ENCODE measurements at places on chromosomes 5 and 9.
A peak's percentile ranks its signal among the peaks of the same experiment; 100 is the strongest.

- DNase-seq = peak; percentile 68
These were observed 113.9 kb downstream of the DAB2IP start for GRCh38 chr9:121765021-121765950.

GRCh38 chr9:123952641-123953495 lies 22.9 kb upstream of the DENND1A start:
- no peak for DNase-seq

DNA sequence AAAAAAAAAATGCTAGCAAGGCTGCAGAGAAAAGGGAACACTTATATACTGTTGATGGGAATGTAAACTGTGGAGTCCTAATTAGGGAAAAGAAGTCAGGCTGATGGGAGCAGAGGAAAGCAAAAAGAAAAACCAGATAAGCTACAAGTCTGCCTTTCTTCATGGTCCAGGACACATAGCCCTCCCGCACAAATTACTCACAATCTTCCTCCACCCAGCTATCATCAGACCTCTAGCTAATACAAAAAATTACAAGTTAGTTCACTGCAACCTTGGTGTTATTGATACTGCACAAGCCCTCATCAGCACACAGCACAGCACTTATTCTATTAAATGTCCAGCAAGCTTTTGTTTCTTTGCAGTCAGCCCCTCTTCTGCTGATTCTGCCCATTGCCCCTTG lies 186.0 kb upstream of the ADRA1B start:
- no peak for DNase-seq

- no peak for DNase-seq
These were observed 7.8 kb downstream of the ALAD start for GRCh38 chr9:113393281-113393680.

DNA sequence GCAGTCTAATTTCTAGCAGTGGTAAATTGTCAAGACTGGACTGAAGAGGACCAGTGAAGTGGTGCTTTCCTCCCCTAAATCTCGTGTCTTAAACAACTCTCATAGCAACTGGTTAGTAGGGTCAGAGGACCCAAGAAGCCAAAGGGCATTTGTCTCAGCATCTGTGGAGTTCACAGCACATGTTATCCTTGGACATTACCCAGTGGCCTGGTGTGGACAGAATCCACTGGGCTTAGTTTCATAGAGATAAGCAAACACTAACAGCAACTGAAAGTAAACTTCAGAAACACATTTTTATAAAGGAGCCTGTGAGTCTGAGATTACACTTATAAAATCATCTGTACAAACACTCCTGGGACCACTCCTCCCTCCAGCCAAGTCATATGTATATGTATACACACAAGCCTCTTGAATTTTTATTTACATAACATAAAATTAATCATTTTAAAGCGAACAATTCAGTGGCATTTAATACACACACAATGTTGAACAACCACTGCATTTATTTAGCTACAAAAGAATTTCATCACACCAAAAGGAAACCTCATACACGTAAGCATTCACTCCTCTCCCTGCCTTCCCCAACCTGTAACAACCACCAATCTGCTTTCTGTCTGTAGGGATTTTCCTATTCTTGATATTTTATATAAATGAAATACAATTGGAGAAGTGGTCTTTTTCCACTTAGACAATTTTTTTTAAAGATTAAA lies 457.8 kb downstream of the RASEF start:
- DNase-seq = no peak

- no peak for DNase-seq
These were observed 25.9 kb upstream of the TESK1 start for GRCh38 chr9:35579130-35579529.

GRCh38 chr5:5536871-5537270 lies 114.4 kb downstream of the ICE1 start:
- no peak for DNase-seq

GRCh38 chr5:91301106-91301846 lies 81.8 kb downstream of the ARRDC3 start:
- DNase-seq = peak; percentile 75

- DNase-seq = no peak
These were observed 2.4 kb downstream of the RASEF start for GRCh38 chr9:83060556-83060955.

DNA sequence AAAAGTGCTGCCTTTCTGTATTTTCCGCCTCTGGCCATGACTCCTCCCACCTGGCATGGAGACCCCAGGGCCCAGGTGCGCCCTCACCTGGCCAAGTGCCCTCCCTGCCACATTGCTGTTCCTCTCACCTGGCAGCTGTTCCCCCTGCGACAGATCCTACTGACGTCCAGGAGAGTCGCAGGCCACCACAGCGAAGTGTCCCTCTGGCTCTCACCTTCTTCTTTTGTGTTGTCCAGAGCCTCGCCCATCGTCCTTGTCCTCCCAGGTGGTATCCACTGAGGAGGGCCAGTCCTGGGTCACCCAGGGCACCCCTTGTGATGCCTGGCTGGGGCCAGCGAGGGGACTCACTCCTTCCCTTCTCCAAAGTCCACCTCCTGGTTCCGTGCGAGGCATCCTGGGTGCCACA lies 2.6 kb downstream of the NKD2 start:
- DNase-seq = no peak

DNA sequence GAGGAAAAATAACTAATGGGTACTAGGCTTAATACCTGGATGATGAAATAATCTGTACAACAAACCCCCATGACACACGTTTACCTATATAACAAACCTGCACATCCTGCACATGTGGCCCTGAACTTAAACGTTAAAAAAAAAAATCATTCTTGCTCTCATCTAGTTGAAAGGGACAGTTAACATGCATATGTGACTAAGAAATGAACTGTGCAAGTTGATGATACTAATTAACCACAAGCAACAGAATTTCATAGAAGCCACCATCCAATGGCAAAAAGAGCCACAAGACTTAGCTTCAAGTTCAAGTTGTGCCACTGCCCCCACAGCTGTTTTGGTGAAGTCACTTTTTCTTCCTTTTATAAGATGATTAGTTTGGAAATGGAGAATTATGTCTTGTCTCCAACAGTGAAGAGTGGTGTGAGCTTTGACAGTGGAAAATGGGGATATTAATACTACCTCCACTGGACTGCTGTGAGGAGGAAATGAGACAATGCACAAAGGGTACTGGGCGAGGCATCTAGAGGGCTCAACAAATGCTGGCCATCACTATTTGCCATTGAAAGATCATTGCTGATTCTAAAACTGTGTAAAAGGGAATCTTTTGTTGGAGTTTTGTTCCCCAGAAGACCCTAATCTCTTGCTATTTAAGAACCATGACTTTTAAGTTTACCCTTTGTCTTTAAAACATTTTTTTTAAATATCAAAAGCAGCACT lies 202.1 kb downstream of the EBF1 start:
- DNase-seq = no peak

- DNase-seq = peak; percentile 67
These were observed 1.6 kb downstream of the CSNK1A1 start for GRCh38 chr5:149549461-149550267.

GRCh38 chr5:87551911-87552310 lies 139.2 kb upstream of the CCNH start:
- DNase-seq = no peak

- peak; percentile 99 for DNase-seq
These were observed 37.6 kb downstream of the DUSP1 start for GRCh38 chr5:172733131-172733973.

DNA sequence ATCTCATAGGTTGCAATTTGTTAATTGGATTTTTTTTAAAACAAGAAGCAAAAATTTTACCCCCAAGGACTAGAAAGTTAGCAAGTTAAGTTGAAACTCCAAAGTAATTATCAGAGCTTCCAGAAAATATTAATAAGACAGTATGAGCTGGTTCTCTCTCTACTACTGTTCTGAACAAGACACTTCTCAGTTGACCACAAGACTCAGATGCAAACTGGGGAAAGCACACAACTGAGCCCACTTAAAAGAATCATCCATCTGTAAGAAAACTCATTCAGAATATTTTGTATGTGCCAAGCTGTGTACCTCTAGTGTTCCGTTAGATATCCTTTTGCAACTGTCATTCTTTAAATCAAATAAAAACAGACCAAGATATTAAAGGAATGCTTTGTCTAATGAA lies 60.0 kb downstream of the MAP1B start:
- DNase-seq = no peak

GRCh38 chr9:108205276-108205675 lies 650.5 kb downstream of the ACTL7B start:
- no peak for DNase-seq

GRCh38 chr9:131337131-131337848 lies 47.8 kb downstream of the PLPP7 start:
- no peak for DNase-seq

GRCh38 chr5:10447041-10447440 lies 5.4 kb downstream of the ROPN1L start:
- DNase-seq = no peak

DNA sequence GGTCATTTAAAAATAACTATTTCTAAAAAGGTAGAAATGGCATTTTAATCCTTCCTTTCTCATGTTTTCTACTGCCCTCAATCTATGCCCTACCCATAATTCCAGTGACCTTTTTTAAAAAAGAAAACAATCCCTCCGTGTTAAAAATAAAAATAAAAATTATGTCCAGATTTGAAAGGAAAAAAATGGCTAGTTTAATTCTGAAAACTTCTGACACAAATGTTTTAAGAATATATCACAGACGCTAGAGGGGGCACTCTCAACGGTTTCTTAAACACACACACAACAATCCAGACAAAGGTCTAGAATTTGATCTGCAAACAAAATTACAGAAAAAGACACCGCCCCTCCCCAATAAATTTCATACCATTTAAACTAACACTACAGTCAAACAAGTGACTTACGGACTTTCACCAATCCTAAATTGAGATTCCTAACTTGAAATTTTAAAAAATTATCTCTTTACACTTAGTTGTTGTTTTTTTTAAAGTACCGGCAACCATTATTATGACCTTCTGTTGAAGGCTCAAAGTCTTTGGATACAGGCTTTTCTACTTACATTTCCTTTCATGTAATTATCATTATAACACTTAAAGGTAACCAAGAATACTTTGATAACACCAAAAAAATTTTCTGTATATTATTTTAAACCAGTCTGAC lies 38.2 kb downstream of the CLINT1 start:
- DNase-seq = peak; percentile 40

- DNase-seq = peak; percentile 82
These were observed 3.8 kb upstream of the STC2 start for GRCh38 chr5:173331956-173332479.

DNA sequence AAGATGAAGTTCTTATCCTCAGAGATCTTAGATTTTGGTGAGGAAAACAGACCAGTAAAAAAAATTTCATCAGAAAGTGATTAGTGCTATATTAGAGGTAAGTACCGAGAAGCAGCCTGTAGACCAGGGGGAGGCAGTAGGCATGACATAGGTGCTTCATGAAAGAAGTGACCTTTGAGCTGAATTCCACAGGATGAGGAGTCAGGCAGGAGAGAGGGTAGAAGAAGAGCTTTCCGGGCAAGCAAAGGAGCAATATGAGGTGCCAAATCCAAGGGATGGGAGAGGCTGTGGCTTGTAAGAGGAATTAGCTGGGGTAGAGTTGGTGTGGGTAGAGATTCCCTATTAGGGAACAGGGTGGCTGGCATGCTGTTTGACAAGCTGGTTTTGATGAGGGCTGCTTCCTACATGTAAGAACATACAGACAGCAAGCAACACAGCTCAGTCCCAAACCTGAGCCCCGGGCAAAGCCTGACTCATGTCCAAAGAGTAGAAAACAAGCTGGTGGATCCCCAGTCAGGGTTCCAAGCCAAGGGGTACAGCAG lies 48.4 kb upstream of the PWWP2A start:
- DNase-seq = no peak

- no peak for DNase-seq
These were observed 488.0 kb upstream of the CYLC2 start for GRCh38 chr9:102507044-102507687.

GRCh38 chr5:107951309-107951708 lies 280.6 kb upstream of the EFNA5 start:
- no peak for DNase-seq

- no peak for DNase-seq
These were observed 547.0 kb downstream of the PDE4D start for GRCh38 chr5:59346514-59346913.

- peak; percentile 6 for DNase-seq
These were observed 1138.2 kb downstream of the TAF11L14 start for GRCh38 chr5:18772475-18772874.

GRCh38 chr5:102498271-102499034 lies at the start of gene SLCO6A1:
TSS of gene SLCO6A1 (minus strand) at chr5:102499001. CDS start at chr5:102498844, 157 bp downstream.
- DNase-seq = no peak

GRCh38 chr5:175609526-175609925 lies 48.3 kb upstream of the HRH2 start:
- no peak for DNase-seq

DNA sequence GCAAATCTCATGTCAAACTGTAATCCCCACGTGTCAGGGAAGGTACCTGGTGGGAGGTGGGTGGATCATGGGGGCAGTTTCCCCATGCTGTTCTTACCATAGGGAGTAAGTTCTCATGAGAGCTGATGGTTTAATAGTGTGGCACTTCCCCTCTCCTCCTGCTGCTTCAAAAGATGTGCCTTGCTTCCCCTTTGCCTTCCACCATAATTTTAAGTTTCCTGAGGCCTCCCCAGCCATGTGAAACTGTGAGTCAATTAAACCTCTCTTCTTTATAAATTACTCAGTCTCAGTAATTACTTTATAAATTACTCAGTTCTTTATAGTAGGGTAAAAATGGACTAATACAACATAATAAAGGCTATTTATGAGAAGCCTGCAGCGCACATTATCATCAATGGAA lies 7.1 kb upstream of the CNTRL start:
- DNase-seq = no peak

GRCh38 chr5:41524174-41524573 lies 13.8 kb upstream of the PLCXD3 start:
- peak; percentile 4 for DNase-seq

- DNase-seq = no peak
These were observed 547.3 kb downstream of the CDK5RAP2 start for GRCh38 chr9:120032639-120033038.

DNA sequence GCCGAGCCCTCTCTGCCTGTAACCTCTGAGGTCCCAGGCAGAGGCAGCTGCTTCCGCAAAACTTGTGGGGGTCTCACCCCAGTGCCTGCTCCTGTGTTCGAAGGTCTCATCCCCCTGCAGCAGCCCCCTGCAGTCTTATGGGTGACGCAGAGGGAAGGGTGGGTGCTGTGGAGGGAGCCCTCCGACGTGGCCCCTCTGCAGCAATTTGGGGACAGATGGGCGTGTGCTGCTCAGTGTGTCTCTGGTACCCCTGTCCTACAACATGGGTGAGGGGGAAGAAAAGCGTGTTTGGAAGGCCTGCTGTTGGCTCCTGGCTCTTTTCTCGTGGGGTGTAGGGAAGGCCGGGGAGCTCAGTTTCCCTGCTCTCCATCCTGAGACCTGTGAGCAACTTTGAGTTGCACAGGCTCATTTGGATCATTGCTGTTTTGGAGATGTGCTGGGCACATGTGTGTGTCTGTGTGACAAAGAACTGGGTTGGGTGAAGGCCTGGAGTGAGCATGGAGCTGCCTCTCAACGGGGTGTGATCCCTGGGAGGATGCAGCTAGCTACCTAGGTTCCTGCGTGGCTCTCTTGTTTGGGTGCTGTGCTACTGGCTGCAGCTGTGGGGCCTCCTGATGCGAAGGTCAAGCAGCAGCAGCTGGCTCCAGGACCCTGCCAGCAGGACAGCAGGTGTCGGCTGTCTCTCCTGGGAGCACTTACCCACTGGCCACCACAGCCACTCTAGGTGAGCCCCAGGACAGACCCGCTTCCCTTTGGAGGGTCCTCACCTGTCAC lies 179.6 kb upstream of the PITX1 start:
- DNase-seq = no peak

- no peak for DNase-seq
These were observed 262.7 kb upstream of the CLINT1 start for GRCh38 chr5:158121678-158122077.

- DNase-seq = peak; percentile 43
These were observed 397.1 kb downstream of the DMAC1 start for GRCh38 chr9:7402334-7403027.

- no peak for DNase-seq
These were observed 17.4 kb downstream of the SLC12A2 start for GRCh38 chr5:128100860-128101557.

Data from LHCN-M2 (cell line).